Activated T-helper 2 cell treated with anti-CD3 and anti-CD28 coated beads, Interferon-gamma antibody, Interleukin-2, Interleukin-4, amounts not matched to agents 10 μg/mL and 5 μg/mL and 100 μg/mL, durations not matched to agents 14 hours and 24 hours and 36 hours (primary cell): ENCODE measurements at places on chromosomes 12 and 14.

- no peak for DNase-seq
Observed at GRCh38 chr14:31083781-31084180, 57.6 kb upstream of the STRN3 start.

- DNase-seq, result no peak
Observed at GRCh38 chr14:103241531-103241930, 92.5 kb upstream of the EIF5 start.

DNA sequence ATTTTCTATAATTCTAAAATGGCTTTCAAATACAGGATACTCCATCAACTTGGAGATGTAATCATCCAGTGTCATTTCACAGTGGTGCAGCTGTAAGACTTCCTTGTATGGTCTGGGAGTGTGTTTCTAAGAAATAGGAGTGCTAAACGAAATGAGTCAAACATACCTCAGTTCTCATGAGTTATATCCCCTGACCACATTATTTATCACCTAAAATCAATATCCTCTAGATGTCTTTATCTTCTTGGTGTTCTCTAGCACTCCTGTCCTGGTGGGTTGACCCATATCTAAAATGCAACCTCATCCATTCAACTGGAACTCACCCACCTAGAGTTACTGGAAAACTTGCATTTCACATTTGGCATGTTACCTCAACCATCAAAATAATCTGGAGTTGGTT is 33.2 kb downstream of the TMEM30B start:
- DNase-seq, result no peak

DNA sequence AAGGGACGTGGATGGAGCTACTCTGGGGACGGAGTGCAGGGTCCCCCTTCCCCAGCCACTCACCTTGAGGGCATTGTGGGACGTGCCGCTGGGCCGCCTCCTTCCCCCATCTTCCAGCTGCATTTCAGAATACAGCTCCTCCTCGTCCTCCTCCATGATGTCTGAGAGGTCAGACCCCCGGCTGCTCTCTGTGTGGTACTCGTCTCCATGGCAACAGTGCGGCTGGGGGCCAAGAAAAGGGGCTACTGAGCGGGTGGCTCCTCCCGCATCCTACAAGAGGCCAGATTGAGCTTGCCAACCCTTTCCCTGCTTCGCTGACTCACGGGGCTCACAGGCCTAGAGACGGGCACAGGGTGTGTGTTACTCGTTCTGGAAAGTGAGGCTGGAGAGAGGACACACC is 90.4 kb downstream of the PIWIL1 start:
- DNase-seq, result no peak

DNA sequence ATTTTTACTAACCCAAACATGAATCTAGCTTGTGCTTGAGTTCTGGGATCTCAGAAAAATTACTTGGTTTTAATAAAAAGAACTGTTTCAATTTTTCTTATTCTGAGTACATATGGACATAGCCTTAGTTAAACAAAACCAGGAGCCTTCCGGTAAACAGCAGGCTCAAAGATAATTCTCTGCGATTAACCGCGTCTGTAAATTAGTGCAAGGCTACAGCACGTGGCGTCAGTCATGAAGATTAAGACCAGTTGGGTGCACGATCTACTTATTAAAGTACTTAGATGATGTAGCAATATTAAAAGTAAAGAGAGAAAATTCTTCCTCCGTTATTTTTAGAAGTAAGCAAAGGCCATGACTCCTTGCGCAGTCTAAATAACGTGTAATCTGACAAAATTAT is 700 bp downstream of the KCNJ8 start:
- DNase-seq, result no peak

DNA sequence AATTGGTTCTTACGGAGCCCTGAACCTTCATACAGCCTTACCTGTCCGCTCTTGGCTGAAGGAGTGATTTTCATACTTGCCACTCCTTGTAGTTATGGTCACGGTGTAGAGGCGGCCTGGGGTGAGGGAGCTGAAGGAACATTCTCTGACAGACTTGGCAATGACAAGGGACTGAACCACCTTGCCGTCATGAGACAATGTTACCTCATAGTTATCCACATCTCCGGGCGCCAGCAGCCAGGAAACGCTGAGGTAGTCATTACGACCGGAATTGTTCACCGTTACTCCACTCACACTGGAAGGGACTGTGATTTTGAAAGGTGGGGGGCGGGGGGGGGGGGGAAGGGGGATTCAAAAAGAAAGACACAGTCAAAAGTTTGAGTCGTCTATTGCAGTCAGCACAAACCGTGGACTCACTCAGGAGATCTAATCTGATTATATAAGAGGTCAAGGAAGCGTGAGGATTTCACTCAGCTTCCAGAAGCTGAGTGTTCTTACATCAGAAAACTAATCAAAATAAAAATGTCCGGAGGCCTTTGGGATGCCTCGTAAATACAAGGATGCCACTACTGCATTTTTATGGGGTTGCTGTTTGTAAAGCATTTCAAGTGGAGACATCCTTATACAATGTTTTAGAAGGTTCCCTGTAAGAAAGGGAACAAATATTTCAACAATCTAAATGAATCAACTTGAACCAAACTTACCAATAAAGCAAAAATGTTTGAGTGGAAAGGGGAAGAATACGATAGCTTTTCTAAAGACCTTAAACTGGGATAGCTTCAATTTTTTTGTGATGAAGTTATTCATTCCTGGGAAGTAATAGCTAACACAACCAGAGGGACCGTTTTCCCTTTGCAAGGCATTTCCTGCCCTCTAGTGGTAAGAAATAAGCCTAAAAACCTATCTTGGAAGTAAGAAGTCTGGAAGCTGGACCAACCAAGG is 60.6 kb downstream of the PTPRB start:
- DNase-seq, result no peak

- DNase-seq, result no peak
Observed at GRCh38 chr14:78997811-78998210, 827.6 kb downstream of the NRXN3 start.

DNA sequence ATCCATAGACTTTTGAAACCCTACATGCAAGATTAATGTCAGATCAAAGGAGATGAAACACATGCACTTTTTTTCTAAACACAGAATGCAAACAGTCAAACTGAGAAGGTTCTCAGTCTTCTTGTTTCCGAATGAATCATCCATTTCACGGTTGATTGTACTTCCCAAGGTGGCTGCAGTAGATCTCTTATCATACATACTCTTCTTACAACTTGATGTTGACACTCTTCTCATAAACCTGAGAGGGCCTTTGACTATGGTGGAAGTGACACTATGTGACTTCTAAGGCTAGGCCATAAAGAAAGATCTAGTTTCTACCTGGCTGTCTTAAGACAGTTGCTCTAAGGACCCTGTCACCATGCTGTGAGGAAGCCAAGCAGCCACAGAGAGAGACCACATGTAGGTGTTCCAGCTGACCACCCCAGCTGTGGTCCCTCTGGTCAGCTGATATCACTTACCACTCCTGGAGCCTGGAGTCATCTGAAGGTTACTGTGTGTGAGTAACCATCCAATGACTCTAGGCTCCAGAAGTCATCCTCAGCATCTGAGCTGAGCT is 67.2 kb upstream of the HMGA2 start:
- no peak for DNase-seq

GRCh38 chr12:30257618-30258017 is 438.1 kb downstream of the IPO8 start:
- DNase-seq, result no peak

- DNase-seq, result no peak
Observed at GRCh38 chr14:20427231-20428009, 8.5 kb downstream of the KLHL33 start.

DNA sequence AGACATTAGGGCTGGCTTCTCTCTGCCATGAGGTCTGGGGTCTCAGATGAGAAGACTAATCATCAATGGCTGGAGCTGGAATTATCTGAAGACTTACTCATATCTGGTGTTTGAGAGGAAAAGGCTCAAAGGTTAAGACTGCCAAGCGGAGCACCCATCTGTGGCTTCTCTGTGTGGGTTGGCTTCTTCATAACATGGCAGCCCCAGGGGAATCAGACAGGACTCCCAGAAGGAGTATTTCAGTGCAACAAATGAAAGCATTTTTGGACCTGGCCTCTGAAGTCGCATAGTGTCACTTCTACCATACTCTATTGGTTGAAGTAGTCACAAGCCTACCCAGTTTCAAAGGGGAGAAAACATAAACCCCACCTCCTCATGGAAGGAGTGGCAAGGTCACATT is 171.8 kb upstream of the KRR1 start:
- no peak for DNase-seq

DNA sequence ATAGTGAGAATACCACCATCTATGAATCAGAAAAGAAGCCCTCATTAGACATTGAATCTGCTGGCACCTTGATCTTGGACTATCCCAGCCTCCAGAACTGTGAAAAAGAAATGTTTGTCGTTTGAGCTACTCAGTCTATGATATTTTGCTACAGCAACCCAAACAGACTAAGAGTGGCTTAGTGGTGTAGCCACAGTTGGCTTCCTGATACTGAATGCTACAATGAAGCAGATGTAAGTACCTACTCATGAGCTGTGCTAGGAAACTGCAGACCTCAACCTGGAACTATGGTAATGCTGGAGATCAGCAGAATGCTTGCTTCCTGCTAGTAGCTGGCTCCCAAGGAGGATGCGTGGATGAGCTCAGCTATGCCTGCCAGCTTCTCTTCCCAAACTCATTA is 268.6 kb upstream of the CRY1 start:
- DNase-seq, result no peak

GRCh38 chr12:132604151-132604618 is 6.2 kb downstream of the LRCOL1 start:
- DNase-seq, result no peak

DNA sequence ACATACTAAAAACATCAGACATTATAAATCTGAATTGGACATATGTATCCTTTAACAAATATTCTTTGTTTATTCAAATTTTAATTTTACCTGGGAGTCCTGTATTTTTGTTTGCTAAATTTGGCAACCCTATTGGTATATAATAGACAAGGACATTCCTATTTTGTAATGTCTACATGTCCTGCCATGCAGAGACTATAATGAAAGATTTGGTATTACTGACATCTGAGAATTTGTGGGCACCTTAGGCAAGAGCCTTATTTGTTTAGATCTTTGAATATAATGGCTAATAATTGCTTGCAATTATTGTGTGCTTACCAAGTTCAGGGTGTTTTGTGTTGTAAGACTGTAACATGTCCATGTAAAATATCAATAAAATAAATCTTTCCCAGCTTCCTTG is 334.4 kb downstream of the KCNH5 start:
- no peak for DNase-seq

- DNase-seq, result no peak
Observed at GRCh38 chr14:56173365-56173922, 55.2 kb downstream of the PELI2 start.

GRCh38 chr14:99381688-99382060 is 99.0 kb downstream of the SETD3 start:
- no peak for DNase-seq

DNA sequence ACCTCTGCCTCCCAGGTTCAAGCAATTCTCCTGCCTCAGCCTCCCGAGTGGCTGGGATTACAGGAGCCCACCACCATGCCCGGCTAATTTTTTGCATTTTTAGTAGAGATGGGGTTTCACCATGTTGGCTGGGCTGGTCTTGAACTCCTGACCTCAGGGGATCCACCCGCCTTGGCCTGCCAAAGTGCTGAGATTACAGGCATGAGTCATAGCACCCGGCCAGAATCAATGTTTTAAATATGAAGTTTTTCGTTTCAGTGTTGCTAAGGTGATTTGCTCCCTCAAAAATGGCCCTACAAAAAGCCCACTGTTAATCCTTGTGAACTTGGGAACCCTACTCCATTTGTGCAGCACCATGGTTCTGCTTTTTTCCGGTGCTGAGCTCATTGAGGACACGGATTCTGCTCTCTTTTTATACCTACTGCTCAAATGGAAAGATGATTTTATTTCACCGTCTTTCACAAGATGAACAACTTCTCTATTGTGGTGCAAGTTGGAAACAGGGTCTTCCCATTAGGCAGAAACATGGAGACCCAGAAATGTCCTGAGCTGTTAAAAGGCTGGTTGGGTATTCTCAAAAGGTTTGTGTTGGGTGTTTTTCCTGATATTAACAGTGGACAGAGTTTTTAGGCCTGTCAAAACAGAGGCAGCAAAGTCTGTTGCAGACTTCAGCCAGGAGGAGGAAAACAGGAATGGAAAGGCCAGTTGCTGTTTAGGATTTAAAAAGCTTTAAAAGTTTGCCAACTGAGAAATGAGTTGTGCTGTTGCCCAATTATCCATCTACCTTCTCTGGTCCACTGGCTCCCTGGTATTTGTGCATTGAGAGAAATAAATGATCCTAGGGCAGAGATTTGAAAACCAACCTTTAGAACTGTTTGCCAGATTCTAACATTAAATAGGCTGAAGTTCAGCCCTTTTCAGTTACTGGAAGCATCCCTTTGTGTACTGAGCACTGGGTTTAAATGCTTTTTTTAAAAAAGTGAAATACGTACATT is 85.8 kb downstream of the ATP23 start:
- DNase-seq, result no peak

GRCh38 chr12:68310370-68310769 is 21.8 kb downstream of the MDM1 start:
- no peak for DNase-seq

DNA sequence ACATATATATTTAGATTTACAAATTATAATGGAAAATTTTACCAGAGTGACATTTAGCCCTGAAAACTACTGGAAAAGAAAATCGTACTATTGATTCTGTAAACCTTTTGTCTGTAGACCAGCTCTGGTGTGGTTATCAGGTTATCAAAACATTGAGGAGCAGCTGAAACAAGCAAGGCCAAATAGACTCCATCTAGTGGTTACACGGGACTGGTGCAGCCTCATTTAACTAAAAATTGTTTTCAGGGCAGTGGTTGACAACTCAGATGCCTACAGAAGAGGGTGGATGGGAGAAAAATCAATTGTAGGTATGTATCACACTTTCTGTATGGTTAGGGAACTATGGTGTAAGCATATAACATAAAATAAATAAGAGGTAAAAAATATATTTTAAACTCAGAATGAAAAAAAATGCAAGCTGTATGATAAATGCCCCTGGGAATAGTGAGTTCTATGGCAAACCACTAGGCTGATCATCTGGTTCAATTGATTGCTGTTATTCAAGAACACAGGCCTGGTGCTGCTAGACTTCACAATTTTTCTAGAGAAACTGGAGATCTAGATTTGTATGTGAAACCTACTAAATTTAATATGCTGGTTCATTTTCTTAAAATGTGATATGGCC is 51.2 kb downstream of the ACSS3 start:
- no peak for DNase-seq

GRCh38 chr12:94618995-94619695 is 31.2 kb downstream of the TMCC3 start:
- no peak for DNase-seq

GRCh38 chr12:53289891-53290290 is 5.5 kb upstream of the PFDN5 start:
- no peak for DNase-seq
